ENCODE measurements at places on chromosomes 2 and 18.

DNA sequence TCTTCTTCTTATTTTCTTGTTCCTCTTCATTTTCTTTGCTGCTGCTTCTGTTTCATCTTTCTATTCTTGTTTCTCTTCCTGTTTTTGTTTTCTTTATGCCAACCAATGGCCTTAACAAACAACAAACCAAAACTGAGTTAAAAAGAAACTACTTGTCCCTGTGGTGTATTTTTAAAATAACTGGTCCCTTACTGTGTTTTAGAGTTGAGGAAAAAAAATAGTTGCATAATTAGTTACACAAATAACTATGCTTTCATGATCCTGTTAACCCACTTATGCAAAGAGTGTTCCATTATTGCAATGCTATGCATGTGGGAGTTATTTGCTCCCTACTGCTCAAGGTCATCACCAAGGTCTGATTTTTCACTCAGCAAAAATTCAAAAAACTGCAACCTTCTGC, 39.5 kb upstream of the IMP4 start:
- DNase-seq: no peak

DNA sequence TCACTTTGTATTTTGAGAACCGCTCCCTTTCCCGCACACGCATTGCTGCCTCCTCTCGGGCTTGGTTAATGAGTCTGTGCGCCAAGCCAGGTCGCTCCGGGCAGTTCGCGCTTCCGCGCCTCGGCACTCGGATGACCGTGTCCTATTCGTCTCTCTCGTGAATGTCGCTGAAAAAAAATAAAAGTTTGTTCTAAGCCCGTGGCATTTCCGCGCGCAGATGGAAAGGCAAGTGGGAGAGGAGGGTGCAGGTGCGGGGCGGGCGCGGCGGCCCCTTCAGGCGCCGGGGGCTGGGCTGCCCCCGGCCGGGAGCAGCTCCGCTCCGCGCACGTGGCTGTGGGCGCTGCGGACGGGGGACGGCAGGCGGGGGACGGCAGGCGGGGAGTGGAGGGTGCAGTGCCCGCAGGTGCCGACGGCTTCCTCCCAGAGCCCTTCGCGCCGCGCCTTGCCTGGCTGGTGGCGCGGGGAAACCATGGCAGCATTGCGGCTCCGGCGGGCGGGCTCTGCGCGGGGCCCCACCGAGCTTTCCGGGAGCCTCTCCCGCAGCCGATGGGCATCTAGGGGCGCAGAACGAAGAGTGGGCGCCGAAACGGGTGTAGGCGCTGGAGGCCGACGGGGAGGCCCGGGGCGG, 159.6 kb upstream of the SIX2 start:
- no peak for DNase-seq

GRCh38 chr2:138321458-138321857, 180.1 kb upstream of the SPOPL start:
- DNase-seq: no peak

- no peak for DNase-seq
Observed at GRCh38 chr2:138029276-138029675, 65.0 kb downstream of the HNMT start.

DNA sequence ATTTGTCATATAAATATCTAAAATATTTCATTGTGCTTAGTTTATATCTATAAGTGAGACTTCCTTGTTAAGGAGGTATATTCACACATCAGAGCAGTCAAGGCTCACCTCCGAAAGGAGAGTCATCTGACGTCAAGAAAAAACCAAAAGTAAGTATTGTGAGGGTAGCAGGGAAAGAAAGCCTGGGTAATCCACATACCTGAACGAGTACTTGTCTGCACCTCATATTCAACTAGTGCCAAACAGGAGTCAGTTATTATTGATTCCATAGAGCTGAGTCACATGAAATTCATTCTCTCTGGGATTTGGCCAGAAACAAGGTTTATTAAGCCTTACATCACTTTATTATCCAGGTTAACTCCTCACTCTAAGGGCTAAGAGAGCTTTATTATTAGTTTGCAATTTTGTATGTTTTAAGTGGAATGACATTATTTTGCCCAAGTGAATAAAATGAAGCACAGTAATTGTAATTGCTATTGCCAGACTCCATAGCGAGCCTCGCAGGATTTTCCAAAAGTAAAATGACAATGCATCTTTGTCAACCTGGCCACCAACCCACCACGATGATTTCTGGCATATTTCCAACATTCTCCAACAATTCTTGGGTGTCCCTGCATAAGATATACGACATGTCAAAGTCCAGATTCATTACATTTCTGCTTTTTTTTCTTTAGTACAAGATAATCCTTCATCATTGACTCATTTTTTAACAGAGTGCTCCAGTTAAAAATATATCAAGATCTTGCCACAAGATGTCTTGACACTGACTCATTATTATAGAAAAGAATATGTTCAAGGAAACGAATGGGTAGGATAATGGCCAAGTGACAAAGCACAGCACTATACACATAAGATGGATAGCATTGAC, 1210.4 kb upstream of the ACVR2A start:
- DNase-seq: no peak

- DNase-seq: no peak
Observed at GRCh38 chr2:73980566-73980965, 4.1 kb upstream of the TET3 start.

DNA sequence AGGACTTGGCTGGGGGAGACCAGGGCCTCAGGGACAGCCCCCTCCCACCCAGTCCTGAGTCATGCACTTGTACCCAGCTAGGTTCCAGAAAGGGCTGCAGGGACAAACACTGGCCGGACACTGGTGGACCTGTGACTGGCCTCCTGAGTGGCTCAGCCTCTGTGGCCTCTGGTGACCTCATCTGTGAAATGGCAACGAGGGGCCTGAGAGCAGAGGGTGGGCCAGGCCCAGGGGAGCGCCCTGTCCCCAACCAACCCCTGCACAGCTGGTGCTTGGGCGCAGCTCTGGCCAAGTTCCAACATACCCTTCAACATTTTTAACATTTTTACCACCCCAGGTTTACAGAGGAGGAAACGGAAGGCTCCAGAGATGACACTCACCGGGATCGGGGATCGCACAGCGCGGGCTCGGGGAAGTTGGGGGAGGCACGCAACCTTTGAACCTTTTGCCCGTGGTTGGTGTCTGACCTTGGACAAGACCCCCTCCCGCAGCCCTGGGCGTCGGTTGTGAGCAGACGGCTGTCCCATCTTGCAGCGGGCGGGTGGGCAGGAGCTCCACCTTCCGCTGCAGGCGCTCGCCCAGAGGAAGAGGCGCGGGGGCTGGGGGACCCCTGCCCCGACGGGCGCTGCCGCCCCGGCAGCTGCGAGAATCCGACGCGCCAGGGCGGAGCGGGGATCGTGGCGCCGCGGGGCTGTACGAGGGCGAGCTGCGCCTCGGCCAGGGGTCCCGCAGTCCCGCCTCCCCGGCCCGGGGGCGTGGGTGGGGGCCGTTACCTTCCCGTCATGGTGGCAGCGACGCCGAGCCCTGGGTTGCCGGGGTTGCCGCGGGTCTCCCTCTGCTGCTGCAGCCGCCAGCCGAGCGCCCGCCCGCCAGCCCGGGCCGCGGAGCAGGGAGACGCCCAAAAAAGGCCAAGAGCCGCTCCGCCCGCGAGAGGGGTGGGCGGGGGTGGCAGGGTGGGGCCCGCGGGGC, 805 bp downstream of the LIMS2 start:
- no peak for DNase-seq

- DNase-seq: no peak
Observed at GRCh38 chr2:119155633-119156032, 2.9 kb downstream of the C1QL2 start.

Data from cortex of kidney (tissue), 1 donor.